SIG-M5 (cell line): ENCODE measurements at places on chromosomes 16 and 17.
A peak's percentile ranks its signal among the peaks of the same experiment; 100 is the strongest.

- no peak for DNase-seq
Observed at GRCh38 chr16:29789775-29790182, 772 bp upstream of the KIF22 start.

DNA sequence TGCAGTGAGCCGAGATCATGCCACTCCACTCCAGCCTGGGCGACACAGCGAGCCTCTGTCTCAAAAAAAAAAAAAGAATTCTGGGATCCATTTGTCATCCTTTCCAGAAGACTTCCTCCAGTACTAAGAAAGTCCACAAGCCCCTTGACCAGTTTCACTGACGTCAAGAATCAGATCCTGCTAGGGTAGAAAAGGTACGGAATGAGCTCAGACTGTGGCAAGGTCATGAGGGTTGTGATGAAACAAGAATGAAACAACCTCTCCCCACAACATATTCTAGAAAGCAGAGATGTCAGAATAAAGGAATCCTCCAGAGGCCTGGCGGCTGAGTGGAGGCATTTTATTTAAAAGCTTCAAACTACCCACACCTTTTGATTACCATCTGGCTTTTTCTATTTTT, 29.9 kb downstream of the TRAF4 start:
- DNase-seq = no peak

- DNase-seq = no peak
Observed at GRCh38 chr16:65917466-65917865, 449.0 kb upstream of the CDH5 start.

- DNase-seq = no peak
Observed at GRCh38 chr16:49015225-49015592, 266.4 kb downstream of the CBLN1 start.

GRCh38 chr17:57788725-57789124, 43.6 kb upstream of the CCDC182 start:
- no peak for DNase-seq

GRCh38 chr16:67542464-67542863, 13.8 kb downstream of the RIPOR1 start:
- peak; percentile 21 for DNase-seq

- no peak for DNase-seq
Observed at GRCh38 chr16:56929639-56930038, 2.3 kb upstream of the HERPUD1 start.

GRCh38 chr17:3904501-3904900, 11.6 kb upstream of the CAMKK1 start:
- no peak for DNase-seq

DNA sequence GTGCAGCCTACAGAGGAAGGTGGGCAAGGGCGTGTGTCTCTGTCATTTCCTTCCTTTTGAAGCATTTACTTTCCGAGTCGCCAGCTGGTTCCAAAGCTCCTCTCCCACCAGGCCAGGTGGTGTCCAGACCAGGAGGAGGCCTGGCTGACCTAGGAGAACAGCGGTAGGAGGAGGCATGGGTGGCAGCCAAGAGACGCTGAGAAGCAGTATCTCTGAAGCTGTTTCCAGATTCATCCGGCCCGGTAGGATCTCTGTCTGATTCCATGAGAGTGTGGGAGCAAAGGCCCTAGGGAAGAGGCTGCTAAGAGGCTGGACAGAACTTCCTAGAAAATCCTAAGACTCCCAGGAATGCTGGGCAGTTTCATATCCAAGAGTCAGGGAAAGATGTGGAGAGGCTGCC, 20.3 kb downstream of the MEOX1 start:
- no peak for DNase-seq

- DNase-seq = no peak
Observed at GRCh38 chr16:377419-377951, 4.3 kb downstream of the PGAP6 start.

DNA sequence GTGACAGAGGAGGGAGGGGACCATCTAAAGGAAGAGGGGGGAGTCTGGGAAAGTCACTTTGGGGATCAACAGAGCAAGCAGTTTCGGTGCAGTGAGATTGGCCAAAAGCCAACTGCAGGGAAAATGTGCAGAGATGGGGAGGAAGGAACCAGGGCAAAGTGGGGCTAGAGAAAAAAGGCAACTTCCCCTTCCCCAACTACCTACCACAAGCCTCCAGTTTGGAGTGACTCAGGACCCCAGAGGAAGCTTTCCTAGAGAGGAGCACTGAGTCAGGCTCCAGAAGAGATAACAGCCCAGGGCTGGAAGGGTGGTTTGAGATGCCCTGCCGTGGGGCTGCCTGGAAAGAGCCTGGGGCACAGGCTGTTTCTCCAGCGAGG, 6.9 kb upstream of the CD300LD start:
- DNase-seq = no peak

DNA sequence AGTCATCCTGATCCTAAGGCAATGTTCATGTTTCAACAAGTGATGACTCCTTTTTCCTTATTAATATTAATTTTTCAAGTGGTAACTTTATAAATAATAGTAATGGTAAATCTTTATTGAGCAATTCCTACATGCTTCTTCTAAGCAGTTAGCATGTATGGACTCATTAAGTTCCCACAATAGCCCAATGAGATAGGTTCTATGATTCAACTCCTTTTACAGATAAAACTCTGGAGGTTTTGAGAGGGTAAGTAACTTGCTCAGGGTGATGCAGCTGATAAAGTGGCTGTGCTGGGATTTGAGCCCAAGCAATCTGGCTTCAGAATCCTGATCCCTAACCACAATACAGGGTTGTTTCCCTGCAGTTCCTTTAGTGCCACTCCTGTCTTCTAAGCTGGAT, 25.3 kb downstream of the SLC47A1 start:
- DNase-seq = no peak

GRCh38 chr17:56894859-56895455, 18.9 kb downstream of the TRIM25 start:
- DNase-seq = no peak

GRCh38 chr17:82444284-82444893, 6.2 kb downstream of the CYBC1 start:
- no peak for DNase-seq

GRCh38 chr17:39081851-39082250, 69.6 kb downstream of the PLXDC1 start:
- no peak for DNase-seq

GRCh38 chr17:50145532-50146229, 4.8 kb downstream of the PPP1R9B start:
- no peak for DNase-seq

- no peak for DNase-seq
Observed at GRCh38 chr17:71145486-71145885, 975.3 kb upstream of the SOX9 start.

DNA sequence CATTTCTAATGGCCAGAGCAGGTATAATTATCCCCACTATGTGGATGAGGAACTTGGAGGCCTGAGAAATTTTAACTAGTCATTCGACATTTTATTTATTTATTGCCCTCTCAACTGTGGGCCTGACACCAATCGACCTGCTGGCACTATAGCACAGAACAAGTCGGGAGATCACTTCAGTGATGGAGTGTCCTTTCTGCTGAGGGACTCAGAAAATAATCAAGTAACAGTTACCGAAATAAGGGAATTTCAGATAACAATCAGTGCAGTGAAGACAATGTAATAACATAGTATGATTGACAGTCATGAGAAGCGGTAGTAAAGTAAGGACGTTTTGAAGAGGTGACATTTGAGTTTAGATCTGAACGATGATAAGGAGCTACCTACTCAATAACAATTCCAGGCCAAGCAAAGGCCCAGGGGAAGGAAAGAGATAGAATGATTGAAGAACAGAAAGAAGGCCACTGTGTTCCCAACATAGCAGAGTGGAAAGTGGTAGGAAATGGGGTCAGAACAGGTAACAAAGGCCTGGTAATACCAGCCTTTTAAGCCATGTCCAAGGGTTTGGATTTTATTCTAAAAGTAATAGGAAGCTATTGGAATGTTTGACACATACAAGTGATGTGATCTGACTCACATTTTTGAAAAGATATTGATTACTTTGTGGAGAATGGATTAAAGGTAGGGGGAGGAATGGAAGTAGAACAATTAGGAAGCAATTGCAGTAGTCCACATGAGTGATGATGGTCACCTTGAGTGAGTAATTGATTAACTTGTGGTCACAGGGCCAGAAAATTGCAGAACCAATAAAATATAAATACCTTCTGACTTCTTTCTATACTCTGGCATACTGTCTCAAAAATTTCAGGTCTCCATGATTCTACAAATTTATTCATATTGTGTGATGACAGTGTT, 1.4 kb downstream of the STXBP4 start:
- DNase-seq = no peak

GRCh38 chr17:49190932-49191331, 19.4 kb downstream of the GNGT2 start:
- no peak for DNase-seq

DNA sequence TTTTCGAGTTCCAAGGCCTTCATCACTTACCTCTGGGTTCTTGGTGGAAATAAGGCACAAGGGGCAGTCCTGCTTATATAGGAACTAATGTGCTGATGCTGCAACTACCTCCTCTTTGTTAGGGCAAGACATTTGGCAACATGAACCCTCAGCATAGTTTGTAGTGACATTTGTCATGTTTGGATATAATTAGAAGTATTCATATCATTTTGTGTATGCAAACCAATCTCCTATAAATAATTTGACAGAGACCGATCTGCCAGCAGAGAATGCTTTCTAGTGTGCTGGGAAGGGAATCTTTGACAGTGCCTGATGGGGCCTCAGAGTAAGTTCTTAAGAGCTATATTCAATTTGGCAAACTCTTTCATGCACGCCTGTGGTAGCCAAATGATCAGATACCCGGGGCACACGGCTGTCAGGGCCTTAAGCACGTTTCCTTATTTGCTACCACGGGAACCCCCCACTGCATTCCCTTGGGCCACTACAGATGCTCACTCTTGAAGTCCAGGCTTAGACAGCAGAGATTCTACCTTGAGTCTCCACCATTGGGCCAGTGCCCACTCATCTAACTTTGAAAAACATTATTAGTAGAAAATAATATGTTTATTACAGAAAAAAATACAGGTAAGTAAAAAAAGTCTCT, at the start of gene MYH8:
TSS of gene MYH8 (minus strand) at position 51 of the 643 bp plus-strand sequence. CDS start 1,723 bp downstream, outside the sequence.
- no peak for DNase-seq

DNA sequence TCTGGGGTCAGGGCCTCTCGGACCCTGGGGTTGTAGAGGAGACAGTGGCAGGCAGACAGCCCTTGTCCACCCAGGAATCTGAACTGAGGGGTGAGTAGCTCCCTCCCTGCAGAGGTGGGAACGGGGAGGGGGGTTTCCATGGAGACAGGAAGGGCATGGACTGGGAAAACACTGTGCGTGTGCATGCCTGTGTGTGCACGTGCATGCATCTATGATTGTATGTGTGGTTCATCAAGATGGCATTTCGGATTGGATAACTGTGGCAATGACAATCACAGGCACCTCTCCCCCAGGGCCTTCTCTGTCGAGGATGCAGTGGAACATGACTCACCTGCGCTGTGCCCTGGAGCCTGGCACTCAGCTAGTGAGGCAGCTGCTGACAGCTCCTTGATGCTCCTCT, 6.1 kb upstream of the CD300C start:
- DNase-seq = no peak

DNA sequence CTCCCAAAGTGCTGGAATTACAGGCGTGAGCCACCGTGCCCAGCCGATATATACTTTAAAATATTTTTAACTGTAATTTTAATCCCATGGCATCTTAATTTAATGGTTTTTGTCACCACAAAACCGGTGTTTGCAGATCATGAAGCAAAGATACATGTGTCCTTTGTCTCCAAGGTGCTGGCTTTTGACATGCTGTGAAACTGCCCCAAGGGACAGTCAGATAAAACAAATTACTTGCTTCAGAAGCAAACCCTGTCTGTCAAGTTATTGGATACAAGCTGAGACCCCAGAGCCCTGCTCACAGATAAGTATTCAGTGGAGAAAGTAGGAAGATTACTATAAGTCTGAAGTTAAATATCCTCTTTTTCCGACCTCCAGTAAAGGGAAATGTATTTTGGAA, 39.8 kb downstream of the ARL4D start:
- no peak for DNase-seq

- DNase-seq = no peak
Observed at GRCh38 chr17:80296221-80296620, 35.6 kb downstream of the RNF213 start.

GRCh38 chr16:15642557-15643047, 352 bp downstream of the MARF1 start:
- DNase-seq = peak; percentile 35

DNA sequence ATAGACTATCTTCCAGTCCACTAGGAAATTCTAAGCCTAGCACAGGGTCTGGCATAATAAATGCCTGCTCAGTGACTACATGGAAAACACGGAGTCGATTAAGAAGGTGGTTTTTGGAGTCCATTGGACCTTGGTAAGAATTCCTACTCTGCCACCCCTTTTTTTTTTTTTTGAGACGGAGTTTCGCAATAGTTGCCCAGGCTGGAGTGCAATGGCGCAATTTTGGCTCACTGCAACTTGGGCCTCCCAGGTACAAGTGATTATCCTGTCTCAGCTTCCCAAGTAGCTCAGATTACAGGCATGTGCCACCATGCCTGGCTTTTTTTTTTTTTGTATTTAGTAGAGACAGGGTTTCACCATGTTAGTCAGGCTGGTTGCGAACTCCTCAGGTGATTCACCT, 123.2 kb downstream of the HS3ST2 start:
- no peak for DNase-seq

DNA sequence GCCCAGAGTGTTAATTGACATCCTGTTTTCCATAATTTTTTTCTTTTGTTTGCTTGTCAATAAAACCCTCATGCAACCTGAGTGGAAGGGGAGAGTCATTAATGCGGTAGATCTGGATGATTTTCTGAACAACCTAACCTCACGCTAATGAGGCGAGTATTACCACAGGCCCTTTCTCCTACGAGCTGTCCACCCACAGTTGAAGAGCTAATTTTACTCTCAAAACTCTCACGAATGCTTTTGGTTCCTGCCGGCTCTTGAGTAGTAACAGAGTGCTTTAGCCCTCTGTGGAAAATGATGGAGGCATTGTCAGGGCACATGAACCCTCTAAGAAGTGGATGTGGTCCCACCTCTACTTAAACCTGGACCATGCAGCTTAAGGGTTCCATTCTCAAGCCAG, 491.3 kb upstream of the RBFOX1 start:
- DNase-seq = no peak

- DNase-seq = no peak
Observed at GRCh38 chr17:28968914-28969295, 17.6 kb upstream of the PHF12 start.

DNA sequence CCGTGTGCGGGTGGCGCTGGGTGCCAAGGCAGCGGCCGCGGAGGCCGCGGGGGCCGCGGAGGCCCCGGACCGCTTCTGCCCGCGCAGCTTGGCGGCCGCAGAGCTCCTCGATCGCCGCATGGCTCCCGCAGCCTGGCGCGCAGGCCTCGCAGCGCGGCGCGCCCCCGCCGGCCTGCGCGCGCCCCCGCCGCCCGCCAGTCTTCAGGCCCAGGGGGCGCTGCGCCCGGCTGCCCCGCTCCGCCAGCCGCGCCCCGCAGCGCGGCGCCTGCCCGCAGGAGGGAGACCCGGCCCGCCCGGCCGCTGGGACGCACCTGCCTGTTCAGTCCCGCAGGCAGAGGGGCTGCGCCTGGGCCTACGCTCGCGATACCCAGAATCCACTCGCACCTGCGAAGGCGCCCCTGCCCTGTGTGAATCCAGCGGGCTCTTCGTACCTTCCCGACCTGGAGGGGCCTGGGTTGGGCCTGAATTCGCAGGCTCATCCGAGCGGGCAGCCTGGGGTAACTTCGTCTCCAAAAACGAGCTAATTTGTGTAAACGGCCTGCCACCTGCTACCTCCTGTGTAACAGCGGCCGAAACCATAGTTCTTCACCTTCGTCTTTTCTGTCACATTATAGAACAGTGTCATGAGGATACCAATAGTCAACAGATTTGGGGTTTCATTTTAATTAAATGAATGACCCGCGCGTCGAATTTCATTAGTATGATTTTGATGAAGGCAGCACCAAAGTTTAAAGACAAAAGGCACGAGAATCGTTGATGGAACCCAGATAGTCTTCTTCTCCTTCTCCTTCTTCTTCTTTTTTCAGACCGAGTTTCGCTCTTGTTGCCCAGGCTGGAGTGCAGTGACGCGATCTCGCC, at the start of gene CENPV:
TSS of gene CENPV (minus strand) at position 153 of the 858 bp plus-strand sequence. CDS start at position 120, 33 bp downstream.
- no peak for DNase-seq
